ENCODE measurements at places on chromosomes 3 and 15.

- no peak for DNase-seq
Measured at GRCh38 chr3:17638356-17638755, 104.1 kb downstream of the TBC1D5 start.

GRCh38 chr3:6679510-6679909 is 181.4 kb upstream of the GRM7 start:
- no peak for DNase-seq

- peak; percentile 78 for DNase-seq
Measured at GRCh38 chr3:58471025-58471887, 20.6 kb upstream of the KCTD6 start.

DNA sequence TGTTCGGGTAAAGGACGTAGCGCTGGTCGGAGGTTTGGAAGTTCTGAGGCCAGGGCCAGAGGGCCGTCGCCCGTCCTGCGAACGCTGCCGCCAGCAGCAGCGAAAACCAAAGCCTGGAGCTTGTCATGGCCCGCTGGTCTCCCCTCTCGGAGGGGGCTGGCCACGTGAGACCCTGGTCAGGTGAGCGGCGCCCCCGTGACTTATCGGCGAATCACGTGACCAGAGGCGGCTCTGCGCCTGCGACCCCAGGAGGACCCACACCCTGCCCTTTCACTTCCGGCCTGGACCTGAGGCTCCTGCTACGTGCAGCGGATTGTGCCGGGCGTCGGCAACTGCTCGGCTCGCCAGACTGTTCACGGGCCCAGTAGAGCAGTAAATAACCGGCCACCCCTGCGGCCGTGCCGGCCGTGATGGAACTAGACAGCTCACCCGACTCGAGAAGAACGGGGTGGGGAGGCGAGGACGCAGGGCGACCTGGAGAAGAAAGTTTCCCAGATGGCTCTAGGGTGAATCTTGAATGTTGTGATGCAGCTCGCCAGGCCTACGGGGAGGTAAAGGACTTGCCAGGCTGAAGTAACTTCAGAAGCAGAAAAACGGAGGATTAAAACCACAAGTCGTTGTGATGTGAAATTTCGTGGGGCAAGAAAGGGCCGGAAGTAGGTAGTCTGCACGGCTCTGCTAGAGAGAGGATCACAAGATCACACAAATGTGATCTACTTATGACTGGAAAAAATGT is at the start of gene HEXA:
HEXA (minus strand) TSS at position 169 of the 736 bp plus-strand sequence; CDS start at position 127, 42 bp downstream.
- peak; percentile 54 for DNase-seq

- no peak for DNase-seq
Measured at GRCh38 chr3:74904646-74905045, 290.2 kb upstream of the CNTN3 start.

DNA sequence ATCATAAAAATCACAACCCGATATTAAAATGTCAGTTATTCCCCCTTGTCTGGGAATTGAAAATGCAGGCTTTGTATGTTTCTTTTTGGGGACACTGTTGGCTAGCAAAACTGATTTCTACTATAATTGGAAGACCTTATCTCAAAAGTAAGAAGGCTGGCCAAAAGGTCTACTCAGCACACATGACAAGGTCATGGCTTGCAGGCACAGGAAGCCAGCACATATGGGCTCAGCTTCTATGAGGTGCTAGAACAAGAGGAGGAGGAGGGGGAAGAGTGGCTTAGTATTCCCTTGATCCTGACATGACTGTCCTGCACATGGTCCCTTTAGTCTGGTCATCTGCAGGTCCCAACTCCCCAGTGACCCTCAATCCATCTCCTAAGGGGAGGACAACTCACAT is 681.2 kb downstream of the SQOR start:
- no peak for DNase-seq

DNA sequence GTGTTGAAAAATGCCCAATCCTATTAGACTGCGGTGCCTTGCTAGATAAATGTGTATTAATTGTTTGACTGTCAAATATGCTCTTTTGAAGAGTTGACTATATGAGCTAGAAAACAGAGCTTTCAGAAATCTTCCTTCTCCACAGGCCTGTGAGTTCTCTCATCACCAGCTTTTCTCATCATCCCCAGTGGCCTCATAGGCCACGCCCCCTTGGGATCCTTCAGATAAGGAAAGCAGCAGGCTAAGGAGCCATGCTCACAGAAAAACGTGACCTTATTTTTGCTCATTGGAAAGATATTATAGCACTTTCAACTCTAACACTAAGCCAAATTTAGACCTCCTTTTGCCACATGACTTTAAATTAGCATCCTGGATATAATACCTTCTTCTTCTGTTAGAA is 514.4 kb upstream of the ARRDC4 start:
- DNase-seq = no peak

DNA sequence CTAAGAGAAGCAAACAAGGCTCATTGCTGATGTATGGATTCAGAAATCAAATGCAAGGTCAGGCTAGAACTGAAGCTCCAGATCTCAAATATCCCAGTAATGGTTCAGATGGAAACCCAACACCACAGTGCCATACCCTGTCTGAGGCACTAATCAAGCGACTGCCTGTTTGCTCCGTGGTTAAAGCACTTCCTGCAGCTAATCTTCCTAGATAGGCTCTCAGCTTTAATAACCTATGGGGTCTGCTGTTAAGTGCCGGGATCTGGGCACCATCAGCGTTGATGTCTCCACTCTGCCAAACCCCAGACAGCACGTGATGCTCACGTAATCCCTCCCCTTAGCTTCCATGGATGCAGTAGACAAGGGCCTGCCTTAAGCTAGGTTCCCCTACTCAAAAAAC is 262.6 kb downstream of the MECOM start:
- DNase-seq = no peak

GRCh38 chr15:95174301-95175259 is 943.2 kb downstream of the MCTP2 start:
- no peak for DNase-seq

DNA sequence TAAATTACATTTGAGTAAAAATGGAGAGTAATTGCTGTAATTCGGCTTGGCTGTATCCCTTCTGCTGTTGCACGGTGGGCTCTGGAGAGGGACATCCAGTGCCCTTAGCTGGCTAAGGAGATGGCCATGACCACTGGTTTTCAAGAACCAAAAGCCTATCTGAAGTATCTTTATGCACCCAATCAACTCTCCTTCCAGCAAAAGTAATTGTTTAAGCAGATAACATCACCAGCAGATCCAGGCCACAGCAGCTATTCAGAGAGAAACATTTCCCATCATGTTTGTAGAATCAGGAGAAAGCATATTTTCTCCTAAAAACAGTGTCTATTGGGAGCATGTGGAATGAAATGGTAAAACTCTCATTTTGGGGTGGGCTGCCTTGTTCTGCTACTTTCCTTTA is 514.5 kb upstream of the RGMA start:
- no peak for DNase-seq

- DNase-seq = no peak
Measured at GRCh38 chr15:69604072-69604411, 151.4 kb downstream of the RPLP1 start.

DNA sequence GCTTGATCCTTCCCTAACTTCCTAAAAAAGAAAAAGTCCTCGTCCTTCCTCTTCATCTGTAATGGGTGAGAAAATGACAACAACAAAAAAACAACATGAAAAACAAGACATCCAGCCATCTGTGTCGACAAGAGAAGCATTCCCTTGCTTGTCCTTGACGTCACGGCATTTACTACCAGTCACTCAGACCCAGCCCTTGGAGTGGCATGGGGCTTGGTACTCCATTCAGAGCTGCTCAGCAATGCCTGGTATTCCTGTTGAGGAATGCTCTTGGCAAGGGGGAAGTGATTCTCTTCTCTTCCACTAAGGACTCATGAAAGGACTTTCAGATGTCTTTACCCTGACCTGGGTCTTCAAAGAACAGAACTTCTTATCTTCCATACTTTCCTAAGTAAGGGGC is 339.7 kb upstream of the RASGRP1 start:
- DNase-seq = no peak

DNA sequence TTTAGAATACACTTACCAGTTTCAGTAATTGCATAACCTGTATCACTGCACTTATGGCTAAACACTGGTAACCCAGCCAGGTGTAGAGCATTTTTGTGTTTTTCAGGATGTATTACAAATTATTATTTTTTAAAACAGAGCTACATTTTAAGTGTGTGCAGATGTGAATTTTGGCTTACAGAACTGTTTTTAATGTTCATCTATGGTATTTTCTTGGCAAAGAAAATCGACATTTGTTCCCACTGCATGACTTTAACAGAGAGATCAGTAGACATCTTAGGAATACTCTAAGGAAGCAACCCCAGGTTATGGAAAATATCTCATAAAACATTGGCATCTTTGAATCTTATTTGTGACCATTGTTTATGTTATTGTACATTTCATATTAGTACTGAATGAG is 73.3 kb downstream of the ATP13A4 start:
- no peak for DNase-seq

DNA sequence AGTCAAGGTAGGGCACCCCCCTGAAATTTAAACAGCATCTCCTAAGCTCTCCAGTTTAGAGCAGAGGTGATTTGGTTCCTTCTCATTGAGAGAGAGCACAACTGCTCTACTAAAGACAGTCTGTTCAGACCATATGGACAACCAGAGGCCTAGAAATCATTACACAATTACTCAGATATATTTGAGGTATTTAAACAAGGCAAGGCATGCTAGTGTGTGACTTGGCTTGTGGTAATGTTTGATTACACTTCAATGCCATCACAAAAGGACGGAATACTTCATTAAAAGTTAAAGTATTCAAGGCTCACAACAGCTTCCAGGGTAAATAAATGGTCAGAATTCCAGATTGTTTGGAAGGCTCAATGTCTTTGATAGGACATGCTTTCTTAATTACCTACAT is 110.2 kb downstream of the LRTM1 start:
- no peak for DNase-seq

DNA sequence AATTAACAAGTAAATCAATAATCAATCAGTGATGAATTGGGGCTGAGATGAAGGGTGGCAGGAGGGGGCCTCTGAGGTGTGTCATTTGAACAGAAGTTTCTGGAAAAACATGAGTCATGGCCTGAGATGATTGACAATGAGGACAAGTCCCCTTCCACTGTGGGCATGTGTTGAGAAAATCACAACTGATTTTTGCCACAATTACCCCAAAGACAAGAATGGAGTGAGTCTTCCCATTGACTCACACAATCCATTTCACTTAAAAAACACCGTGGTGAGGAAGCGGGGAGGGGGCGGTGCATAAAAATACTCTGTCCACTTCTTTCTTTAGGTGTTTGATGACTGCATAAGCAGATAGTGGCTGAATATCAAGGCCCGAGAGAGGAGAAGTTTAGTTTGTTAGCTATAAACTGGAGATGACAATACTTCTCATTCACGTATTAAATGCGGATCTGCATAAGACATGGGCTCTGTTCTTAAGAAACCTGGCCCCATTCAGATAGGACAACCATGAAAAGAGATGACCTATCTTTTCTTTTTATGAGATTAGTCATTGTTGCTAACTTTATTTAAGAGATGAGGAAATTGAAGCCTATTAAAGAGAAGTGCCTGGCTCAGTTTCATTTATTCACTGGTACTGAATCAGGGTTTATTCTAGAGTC is 34.7 kb downstream of the SHC4 start:
- DNase-seq = no peak

DNA sequence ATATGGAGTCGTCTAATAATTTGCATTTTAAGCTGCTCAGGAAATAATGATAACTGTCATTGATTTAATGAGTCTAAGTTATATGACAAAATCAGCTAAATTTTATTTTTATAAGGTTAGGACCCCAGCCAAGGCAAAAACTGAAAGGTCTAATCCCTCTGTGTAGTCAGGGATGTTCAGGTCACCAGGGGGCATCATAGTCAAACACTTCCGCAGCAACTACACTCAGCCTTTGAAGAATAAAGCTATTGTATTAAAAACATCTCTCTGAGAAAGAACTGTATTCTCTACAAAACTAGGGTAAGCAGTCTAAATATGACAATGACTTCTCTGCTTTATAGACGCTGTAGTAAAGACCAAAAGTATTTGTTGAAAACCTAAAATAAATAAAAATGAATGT is 15.0 kb downstream of the INTS14 start:
- DNase-seq = no peak

DNA sequence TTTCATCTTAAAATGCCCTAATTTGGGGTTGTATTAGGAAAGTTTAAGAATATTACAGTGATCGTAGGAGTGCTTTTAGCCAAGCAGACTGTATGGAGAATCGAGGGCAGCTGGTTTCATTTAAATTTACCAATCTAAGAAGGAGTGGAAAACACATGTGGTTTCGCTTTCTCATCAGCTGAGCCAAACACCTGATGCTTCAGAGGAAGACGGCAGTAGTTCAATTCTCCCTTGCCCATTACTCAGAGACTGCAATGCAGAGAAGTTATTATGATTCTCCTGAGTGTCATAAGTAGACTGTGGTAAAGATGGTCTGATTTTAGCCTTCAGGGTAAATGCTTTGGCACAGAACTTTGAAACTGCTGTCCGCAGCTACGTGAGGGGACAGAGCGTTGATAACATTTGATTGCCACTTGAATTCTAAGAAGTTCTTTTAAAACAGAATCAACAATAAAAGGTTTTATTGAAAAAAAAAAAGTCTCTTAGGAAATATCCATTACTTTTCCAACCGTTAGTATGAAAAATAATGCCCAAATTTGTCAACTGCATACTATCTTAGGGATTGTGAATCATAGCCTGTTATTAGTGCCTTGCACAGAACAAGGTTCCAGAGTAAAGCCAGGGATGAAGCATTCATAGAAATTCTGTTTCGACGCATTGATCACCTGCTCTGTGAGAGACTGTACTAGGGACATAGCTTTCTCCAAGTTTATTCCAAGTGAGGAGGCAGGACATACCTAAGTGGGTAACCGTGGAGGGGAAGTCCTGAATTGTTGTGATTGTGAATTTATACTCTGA is 25.6 kb downstream of the LYSMD4 start:
- no peak for DNase-seq

GRCh38 chr3:188358787-188359493 is 205.0 kb downstream of the LPP start:
- no peak for DNase-seq

DNA sequence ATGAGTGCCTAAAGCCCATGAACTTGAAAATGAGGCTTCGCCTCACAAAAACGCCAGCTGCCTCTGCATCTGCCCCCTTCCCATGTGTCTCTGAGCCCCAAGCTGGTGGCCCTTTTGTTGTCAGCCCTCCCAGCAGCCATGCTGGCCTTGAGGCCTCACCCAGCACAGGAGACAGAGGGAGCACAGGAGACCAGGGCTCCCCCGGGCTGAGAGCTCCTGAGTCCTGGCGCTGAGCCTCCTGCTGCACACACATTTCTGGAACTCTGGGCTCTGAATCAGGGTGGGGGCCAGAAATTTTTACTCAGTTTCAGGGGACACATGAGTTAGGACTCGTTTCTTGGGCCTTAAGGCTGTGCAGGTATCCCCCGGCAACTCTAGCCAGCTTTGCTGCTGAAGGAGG is 56.4 kb upstream of the ACAD9 start:
- DNase-seq = no peak

Measured in non-pigmented ciliary epithelial cell (primary cell).